Endodermal cell (in vitro differentiated cells): ENCODE measurements at places on chromosomes 3 and 15. TPM values are rescaled to one million over a fixed set of nuclear protein-coding genes. Genes with fewer than 3 reads are reported as not detected.
A peak's percentile ranks its signal among the peaks of the same experiment; 100 is the strongest.

GRCh38 chr3:60176614-60177013 is 1074.6 kb downstream of the FHIT start:
- peaks cover 3% of the 10 kb centered on the region for H3K4me1 ChIP-seq
- no peaks in the 10 kb centered on the region for H3K27me3 ChIP-seq
- H3K27ac ChIP-seq: no peak overlapping the region
- no peaks in the 10 kb centered on the region for H3K36me3 ChIP-seq
- no peak overlapping the region for H3K4me3 ChIP-seq
- DNase-seq: no peak

DNA sequence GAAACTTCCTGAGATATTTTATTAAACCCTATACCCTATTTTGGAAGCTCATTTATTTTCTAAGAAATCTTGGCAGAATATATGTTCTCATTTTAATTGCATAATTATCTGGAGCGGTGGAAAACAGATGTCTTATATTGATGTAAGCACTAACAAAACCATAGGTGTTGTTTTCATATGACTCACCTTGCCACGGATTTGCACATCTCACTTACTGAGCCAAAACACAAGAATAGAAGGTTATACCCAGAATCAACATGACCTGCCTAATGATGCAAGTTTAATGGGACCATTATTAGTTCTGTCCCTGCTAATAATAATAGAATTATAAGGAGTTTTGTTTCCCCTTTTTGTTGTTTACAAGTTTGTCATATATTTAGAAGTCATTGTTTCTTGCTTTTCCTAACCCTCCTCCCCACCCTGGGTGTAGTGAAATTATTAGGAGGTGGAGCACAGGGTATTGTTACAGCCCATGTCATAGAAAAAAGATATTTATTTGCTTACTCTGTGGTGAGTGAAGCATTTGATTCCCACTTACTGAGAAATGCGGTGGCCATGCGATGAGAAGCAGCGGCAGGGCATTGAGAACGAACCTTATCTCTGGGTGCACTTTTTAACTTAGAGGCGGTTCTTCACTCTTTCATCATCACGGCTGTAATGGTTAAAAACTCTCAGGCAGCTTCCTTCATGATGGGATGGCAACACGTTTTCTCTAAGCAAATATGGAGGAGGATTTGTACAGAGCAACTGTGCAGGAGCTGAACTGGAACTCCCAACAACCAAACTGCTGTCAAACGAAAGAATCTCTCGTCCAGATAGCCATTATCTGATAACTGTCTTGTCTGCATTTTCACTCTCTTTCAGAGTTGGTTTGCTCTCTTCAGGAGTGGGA is 521 bp downstream of the IL5RA start:
- no peak for DNase-seq
- H3K4me1 ChIP-seq: peaks cover 10% of the 10 kb centered on the region
- H3K36me3 ChIP-seq: no peaks in the 10 kb centered on the region
- H3K27me3 ChIP-seq: peaks cover 22% of the 10 kb centered on the region
- no peak overlapping the region for H3K4me3 ChIP-seq

Gene CTDSPL
- total RNA-seq: 26.7 and 27.8 TPM in 2 replicates

- no peaks in the 10 kb centered on the region for H3K27me3 ChIP-seq
- no peaks in the 10 kb centered on the region for H3K4me1 ChIP-seq
- H3K4me3 ChIP-seq: no peak overlapping the region
- no peak overlapping the region for H3K27ac ChIP-seq
- no peaks in the 10 kb centered on the region for H3K36me3 ChIP-seq
These were observed 288.9 kb downstream of the EFHB start for GRCh38 chr3:19645093-19645492.

Gene MFGE8
- total RNA-seq: 270 and 284 TPM in 2 replicates

Gene ANKRD63
- 0.41 TPM in 1 of 2 replicates, not detected in the other for total RNA-seq

Gene NOX5
- total RNA-seq: not detected in 2 replicates

Gene SLC24A5
- not detected in 2 replicates for total RNA-seq

DNA sequence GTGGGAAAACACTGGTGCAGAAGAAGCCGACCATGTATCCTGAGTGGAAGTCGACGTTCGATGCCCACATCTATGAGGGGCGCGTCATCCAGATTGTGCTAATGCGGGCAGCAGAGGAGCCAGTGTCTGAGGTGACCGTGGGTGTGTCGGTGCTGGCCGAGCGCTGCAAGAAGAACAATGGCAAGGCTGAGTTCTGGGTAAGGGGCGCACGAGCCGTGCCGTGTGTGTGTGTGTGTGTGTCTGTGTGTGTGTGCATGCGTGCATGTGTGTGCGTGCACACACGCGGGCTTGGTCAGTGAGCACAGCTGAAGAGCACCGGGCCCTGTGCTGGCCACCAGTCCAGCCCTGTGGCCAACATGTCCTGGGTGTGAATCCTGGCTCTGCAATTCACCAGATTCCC is 18.6 kb downstream of the PRKCD start:
- H3K36me3 ChIP-seq: peaks cover 6% of the 10 kb centered on the region
- no peaks in the 10 kb centered on the region for H3K27me3 ChIP-seq
- DNase-seq: no peak
- no peaks in the 10 kb centered on the region for H3K4me1 ChIP-seq

Gene EPB42
- not detected in 3 replicates for total RNA-seq

- peaks cover 34% of the 10 kb centered on the region for H3K27me3 ChIP-seq
- no peaks in the 10 kb centered on the region for H3K4me1 ChIP-seq
- no peak overlapping the region for H3K27ac ChIP-seq
- no peaks in the 10 kb centered on the region for H3K36me3 ChIP-seq
- H3K4me3 ChIP-seq: no peak overlapping the region
These were observed 29.4 kb upstream of the EIF4A2 start for GRCh38 chr3:186754006-186754405.

Gene MAGI1
- total RNA-seq: 32.4 to 39.2 TPM (median 38.6 TPM) in 3 replicates

- no peaks in the 10 kb centered on the region for H3K4me1 ChIP-seq
- H3K36me3 ChIP-seq: no peaks in the 10 kb centered on the region
- no peak overlapping the region for H3K27ac ChIP-seq
- no peak overlapping the region for H3K4me3 ChIP-seq
- no peak for DNase-seq
These were observed 490.3 kb upstream of the EPHA6 start for GRCh38 chr3:96324087-96324486.

- no peak overlapping the region for H3K4me3 ChIP-seq
- H3K27ac ChIP-seq: no peak overlapping the region
- H3K36me3 ChIP-seq: no peaks in the 10 kb centered on the region
- H3K4me1 ChIP-seq: no peaks in the 10 kb centered on the region
These were observed 390.4 kb downstream of the ZIC1 start for GRCh38 chr3:147799601-147800000.

GRCh38 chr3:182585532-182586150 is 207.7 kb upstream of the ATP11B start:
- H3K4me3 ChIP-seq: no peak overlapping the region
- no peaks in the 10 kb centered on the region for H3K27me3 ChIP-seq
- no peak for DNase-seq

Gene IL16
- total RNA-seq: 0.13 to 0.19 TPM in 2 of 3 replicates, not detected in the other

GRCh38 chr3:52872245-52872644 is 25.1 kb downstream of the STIMATE start:
- no peaks in the 10 kb centered on the region for H3K4me1 ChIP-seq
- no peak overlapping the region for H3K4me3 ChIP-seq
- DNase-seq: no peak
- H3K27me3 ChIP-seq: no peaks in the 10 kb centered on the region

Gene FHIT
- 5.4 and 6.8 TPM in 2 replicates for total RNA-seq

Gene LRRC49
- 6.6 and 6.7 TPM in 2 replicates for total RNA-seq

DNA sequence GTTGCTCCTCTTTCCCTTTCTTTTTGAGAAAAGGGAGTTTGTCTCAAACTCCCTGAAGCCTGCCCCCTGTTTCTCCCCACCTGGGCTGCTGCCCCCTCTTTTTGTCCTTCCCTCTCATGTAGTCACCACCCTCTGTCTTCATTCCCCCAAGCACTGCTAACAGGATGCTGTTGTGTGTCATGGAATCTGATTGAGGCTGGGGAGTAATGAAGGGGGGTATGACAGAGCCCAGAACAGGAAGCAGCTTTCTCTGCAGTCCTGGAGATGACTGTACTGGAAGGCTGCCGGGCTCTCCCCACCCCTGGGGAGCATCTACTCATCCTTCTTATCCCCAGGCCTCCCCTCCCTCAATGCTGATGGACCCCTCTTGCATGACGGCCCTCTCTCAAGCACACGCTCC is 181.6 kb downstream of the ABHD5 start:
- H3K4me1 ChIP-seq: no peaks in the 10 kb centered on the region
- H3K27me3 ChIP-seq: no peaks in the 10 kb centered on the region
- peak; percentile 44 for DNase-seq
- no peak overlapping the region for H3K4me3 ChIP-seq
- H3K36me3 ChIP-seq: no peaks in the 10 kb centered on the region

DNA sequence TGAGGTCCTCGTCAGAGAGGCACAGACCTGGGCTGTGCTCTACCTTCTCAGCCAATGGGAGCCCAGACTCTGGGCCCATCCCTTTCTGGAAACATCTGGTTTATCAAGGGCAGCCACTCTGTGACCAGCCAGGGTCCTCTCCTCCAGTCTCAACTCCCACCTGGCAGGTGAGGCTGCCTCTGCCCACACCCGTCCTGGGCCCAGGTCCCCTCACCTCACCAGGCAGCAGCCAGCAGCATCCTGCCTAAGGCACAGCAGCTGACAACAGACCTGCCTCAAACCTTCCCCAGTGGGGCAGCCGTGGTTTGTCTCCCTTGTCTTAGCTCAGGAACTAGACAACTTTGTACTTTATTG is 8.7 kb upstream of the VIPR1 start:
- H3K27me3 ChIP-seq: peaks cover 11% of the 10 kb centered on the region
- H3K4me3 ChIP-seq: no peak overlapping the region
- peak; percentile 48 for DNase-seq
- H3K4me1 ChIP-seq: peaks cover 5% of the 10 kb centered on the region
- H3K27ac ChIP-seq: no peak overlapping the region

Gene ILDR1
- total RNA-seq: 2.0 and 2.3 TPM in 2 replicates

GRCh38 chr3:188218603-188219002 is 64.6 kb downstream of the LPP start:
- H3K27me3 ChIP-seq: no peaks in the 10 kb centered on the region
- no peak for DNase-seq
- H3K4me3 ChIP-seq: no peak overlapping the region
- H3K4me1 ChIP-seq: peaks cover 10% of the 10 kb centered on the region

DNA sequence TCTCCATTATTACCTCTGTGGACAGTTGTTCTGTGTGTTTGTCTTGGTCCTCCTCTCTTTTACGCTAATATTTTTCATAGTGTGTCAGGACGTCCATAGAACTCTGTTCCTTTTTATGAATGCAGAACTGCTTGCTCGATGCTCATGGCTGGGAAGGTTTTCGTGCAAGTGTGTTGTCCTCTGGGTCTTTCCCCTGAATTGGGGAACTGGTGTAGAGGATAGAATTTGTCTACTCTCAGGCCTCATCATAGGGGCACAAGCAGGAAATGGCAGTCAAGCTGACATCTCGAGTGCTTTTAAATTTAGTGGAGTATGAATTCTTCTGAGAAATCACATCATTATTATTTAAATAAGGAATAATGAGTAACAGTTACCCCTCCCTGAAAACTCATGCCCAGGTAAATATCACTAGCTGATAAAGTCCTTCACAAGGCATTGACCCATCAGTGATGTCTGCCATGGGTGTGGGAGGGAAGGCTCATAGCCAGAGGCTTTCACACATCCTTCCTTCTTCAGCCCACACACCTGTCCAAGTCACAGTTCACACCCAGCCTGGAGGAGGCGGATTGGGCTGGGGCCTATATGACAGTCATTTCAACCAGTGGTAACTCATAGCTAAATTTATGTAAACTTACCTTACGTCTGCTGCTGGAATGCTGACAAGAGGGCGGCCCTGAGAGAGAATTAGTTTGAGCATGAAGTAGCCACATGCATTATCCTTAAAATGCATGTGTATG is 226.1 kb downstream of the PLCL2 start:
- no peak for DNase-seq
- H3K4me3 ChIP-seq: no peak overlapping the region
- no peaks in the 10 kb centered on the region for H3K4me1 ChIP-seq
- H3K27me3 ChIP-seq: no peaks in the 10 kb centered on the region
- H3K36me3 ChIP-seq: no peaks in the 10 kb centered on the region

Gene SPTBN5
- 0.95 to 2.0 TPM (median 1.3 TPM) in 3 replicates for total RNA-seq

DNA sequence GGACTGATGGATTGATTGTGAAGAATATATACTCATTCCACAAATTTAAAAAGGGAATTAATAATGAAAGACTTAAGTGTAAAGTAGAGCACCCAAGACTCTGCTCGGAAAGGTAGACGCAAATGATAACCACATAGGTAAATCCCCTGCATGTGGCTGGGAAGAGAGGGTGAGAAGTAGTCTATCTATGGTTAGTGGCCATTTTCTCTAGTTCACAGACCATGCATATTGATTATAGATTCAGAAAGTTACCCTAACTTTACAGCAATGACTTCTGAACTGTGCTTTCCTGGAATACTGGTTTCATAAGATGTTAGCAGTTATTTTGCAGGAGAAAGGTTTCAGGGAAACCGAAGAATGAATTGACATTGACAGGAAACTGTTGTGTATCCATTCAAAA is 51.7 kb downstream of the CASR start:
- no peak for DNase-seq
- no peaks in the 10 kb centered on the region for H3K36me3 ChIP-seq
- H3K27me3 ChIP-seq: peaks cover 11% of the 10 kb centered on the region
- no peaks in the 10 kb centered on the region for H3K4me1 ChIP-seq
- no peak overlapping the region for H3K27ac ChIP-seq
